Renal cortical epithelial cell (primary cell): ENCODE measurements at places on chromosomes 16 and 17. TPM values are rescaled to one million over a fixed set of nuclear protein-coding genes. Genes with fewer than 3 reads are reported as not detected.
A peak's percentile ranks its signal among the peaks of the same experiment; 100 is the strongest.

ZNF624 gene
- total RNA-seq: 4.9 and 7.1 TPM in 2 replicates

- DNase-seq: no peak
Observed at GRCh38 chr17:78919861-78920450, 5.2 kb downstream of the TIMP2 start.

NPW gene
- 0.10 TPM in 1 of 2 replicates, not detected in the other for total RNA-seq

IGSF6 gene
- 0.05 TPM in 1 of 2 replicates, not detected in the other for total RNA-seq

GRCh38 chr16:15533386-15533785 lies 99.0 kb downstream of the BMERB1 start:
- no peak for DNase-seq

WFDC1 gene
- total RNA-seq: 0.05 TPM in 1 of 2 replicates, not detected in the other

DNA sequence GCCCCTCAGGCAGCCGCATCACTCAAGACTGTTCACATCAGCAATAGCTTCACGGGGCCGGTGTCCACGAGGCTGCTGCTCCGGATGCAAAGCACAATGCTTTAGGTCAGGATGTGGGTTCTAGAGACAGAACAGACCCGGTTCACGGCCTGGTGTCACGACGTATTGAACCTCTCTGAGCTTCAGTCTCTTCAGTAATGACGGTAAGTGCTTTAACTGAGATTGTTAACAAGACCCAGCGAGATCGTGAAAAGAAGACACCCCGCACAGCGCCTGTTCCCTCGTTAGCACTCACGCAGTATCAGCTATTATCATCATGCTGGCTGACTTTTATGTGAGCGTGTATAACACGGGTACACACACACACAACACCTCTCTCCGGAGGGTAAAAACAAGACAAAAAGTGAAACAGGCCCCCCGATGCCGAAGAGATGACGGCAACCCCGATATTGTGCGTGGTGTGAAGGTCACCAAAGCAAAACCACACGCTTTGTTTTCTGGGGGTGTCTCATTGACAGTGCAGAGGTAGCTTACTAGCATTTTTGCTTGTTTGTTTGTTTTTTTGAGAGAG lies 21.4 kb upstream of the ABR start:
- DNase-seq: no peak

DNA sequence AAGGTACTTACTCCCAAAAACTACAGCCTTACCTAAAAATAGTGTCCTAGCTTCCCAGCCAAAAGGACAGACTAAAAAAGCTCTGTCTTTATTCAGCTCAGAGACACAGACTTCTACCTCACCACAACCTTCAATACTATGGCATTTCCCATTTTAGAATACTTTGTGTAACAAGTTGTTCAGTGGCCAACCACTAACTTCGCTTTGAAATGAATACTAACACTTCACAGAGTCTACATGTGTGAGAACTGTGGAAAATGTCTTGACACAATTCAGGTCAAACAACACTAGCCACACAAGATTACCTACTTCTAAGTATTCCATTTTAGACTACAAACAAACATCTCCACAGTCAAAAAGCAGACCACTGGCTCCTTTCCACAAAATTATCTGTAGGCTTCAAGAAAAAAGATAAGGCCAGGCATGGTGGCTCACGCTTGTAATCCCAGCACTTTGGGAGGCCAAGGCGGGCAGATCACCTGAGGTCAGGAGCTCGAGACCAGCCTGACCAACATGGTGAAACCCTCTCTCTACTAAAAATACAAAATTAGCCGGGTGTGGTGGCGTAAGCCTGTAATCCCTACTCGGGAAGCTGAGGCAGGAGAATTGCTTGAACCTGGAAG lies 3.2 kb downstream of the HELZ start:
- no peak for DNase-seq

DNA sequence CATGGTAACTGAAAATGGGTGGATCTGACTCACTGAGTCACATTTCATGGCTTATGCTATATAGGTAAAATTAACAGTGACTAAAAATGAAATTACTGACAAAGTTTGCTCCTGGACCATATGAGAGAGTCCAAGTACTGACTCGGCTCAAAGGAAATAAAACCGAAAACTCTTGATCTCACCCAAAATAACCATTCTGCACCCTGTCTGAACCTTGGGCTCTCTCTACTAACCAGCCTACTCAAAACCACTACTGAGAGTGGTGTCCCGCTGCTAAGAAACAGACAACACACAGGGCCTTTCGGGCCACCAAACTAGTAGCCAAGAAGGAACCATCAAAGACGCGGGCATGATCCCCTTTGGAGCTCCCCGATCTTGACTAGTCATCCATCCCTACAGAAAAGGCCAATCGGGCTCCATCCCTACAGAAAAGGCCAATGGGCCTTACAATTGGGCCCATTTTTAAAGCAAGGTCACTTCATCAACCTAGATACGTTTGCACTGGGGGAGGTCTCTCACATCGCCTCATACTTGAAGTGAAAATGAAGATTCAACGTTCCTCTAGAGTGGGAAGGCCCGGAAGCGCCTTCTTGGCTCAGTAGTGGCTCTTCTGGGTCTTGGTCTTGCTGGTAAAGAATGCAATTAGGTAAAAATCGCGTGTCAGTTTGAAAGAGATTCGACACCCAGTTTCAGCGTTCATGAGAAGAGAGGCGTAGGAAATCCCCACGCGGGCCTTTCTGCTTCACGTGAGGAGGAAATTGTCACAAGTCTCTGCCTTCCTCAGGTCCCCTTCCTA lies 720 bp upstream of the ZPBP2 start:
- DNase-seq: no peak

DNA sequence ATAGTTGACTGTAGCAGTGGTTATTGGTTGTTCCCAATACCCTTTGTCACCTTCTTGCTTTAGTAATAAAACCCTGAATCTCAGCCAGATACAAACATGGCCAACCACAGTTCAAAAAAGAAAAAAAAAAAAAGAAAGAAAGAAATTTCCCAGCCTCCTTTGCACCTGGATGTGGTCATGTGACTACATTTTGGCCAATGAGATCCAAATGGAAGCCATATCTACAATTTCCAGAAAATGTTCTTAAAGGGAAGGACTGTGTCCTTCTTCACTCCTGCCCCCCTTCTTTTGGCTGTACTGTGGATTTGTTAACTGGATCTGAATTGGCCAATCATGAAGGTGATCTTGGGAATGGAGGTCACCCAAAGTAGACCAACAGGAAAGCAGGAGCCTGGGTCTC lies 141.9 kb downstream of the SOX9 start:
- DNase-seq: no peak

CHST4 gene
- total RNA-seq: not detected in 2 replicates

BAHCC1 gene
- 0.69 and 13.2 TPM in 2 replicates for total RNA-seq

KRT12 gene
- total RNA-seq: not detected in 2 replicates

GRCh38 chr17:1060991-1061390 lies 64.1 kb downstream of the TIMM22 start:
- DNase-seq: peak; percentile 97

VTN gene
- total RNA-seq: not detected in 2 replicates

GRCh38 chr17:75827308-75828075 lies 16.7 kb downstream of the UNC13D start:
- DNase-seq: no peak
